ENCODE measurements at places on chromosomes 5 and 9.

DNA sequence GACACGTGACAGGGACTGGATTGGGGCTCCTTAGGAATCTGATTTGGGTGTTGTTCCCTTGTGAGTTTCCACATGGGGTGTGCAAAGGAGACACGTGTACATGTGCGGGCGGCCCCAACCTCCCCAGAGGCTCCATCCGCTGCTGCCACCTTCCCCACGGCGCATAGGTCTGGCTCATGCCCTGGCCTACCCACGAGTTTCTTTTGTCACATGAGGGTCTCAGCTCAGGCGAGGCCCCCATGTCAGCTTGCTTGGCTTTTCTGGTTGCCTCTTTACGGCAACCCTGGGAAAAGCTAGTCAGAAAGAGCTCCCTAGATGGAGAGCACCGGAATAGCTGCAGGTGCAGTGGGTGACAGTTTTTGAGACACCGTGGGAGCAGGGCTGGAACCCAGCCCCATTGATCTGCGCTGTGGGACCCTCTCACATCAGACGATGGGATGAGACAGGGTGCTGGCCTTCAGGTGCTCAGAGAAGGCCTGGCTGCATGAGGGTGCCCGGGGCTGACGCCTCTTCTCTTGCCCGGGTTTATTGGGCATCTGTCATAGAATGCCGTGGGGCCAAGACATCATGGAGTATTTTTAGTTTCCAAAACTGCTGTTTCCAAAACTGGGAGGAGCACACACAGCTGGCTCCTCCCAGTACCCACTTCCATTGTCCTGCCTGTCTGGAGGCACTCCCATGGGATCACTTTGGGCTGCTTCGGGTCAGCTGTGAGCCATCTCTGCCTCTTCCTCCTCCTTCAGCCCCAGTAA is 107.8 kb downstream of the WNK2 start:
- DNase-seq: no peak

- DNase-seq: no peak
Measured at GRCh38 chr5:138064526-138064925, 19.3 kb upstream of the WNT8A start.

- no peak for DNase-seq
Measured at GRCh38 chr9:121573717-121574485, 74.3 kb upstream of the GGTA1 start.

DNA sequence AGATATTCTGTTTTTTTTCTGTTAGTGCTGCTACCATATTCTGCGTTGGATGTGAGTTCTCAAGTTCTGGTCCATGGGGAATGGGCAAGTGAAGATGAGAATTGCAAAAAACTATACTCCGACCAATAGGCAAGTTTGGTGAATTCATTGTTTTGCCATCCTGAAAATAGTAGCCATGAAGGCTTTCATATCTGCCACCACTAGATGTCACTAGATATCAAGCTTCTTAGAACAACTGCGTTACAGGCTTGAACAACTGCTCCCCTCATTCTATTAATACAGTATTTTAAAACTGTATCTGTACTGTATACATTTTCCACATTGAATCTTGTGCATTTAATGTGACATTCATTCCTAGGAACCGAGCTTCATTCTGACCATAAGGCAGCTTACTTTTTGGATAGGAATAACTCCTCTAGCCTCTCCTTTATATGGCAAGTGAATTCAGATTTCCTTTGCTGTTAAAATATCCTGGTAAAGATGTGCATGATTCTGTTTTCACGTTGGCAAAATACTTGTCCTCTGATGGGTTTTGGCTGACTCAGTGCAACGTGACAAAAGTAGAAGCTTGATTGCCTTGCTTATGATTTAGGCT is 163.6 kb downstream of the SREK1 start:
- peak; percentile 86 for DNase-seq

- DNase-seq: no peak
Measured at GRCh38 chr5:124301850-124302249, 444.6 kb downstream of the ZNF608 start.

DNA sequence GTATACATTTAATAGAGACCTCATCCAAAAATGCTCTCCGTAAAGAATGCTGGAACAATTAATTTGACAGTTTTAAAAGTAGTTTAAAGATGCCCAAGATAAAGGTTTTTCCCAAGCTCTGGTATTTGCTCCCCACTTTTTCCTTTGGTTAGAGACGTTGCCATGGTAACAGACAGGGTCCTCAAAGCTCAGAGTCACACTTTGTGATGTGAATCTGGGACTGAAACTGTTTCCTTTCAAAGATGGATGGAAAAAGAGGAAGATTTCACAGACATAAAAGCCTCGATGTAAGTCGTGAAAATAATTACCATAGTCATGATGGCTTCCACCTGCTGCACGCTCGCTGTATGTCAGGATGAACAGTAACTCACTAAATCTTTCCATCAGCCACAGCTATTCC is 229.5 kb downstream of the MSX2 start:
- DNase-seq: no peak

All from suppressor macrophage treated with lipopolysaccharide for 4 hours (primary cell).